Large intestine (tissue), 12 donors: ENCODE measurements at places on chromosomes 3 and 15. TPM values are rescaled to one million over a fixed set of nuclear protein-coding genes. Genes with fewer than 3 reads are reported as not detected.

DNA sequence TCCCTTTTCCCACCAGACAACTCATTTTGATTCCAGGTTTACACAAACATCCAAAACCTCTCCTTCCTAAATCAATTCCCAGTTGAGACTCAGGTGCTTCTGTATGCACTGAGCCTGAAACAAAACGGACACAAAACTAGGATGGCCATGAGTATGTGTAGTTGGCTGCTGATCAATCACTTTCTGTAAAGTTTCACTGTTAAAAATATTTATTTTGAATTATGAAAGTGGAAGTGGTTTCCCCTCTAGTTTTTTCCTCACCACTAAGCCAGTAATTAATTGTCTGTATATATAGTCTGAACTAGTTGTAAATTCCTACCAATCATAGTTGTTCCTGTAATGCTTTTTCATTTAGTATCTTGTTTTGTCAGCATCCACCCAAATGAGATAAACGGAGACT, 51.7 kb upstream of the TSPAN3 start:
- H3K27ac ChIP-seq = no peak overlapping the region
- H3K4me1 ChIP-seq = peaks cover 9% of the 10 kb centered on the region
- no peaks in the 10 kb centered on the region for H3K36me3 ChIP-seq
- no peaks in the 10 kb centered on the region for H3K27me3 ChIP-seq
- no peak overlapping the region for H3K4me3 ChIP-seq

DNA sequence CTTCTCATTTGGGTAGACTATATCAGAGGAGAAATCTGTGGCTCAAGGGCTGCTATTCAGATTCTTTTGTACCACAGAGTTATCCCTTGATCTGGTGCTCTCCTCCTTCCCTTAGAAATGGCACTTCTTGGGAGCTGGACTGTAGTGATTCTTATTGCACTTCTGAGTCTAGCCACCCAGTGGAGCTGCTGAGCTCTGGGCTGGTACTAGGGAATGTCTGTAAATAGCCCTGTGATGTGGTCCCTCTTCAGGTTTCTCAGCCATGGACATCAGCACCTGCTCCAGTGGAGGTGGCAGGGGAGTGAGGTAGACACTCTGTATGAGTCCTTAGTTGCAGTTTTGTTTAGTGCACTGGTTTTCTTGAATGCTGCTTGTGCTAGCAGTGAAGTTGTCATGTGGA, 1292.6 kb downstream of the SI start:
- no peaks in the 10 kb centered on the region for H3K27me3 ChIP-seq
- H3K27ac ChIP-seq = no peak overlapping the region
- no peaks in the 10 kb centered on the region for H3K4me1 ChIP-seq
- no peaks in the 10 kb centered on the region for H3K36me3 ChIP-seq
- DNase-seq = no peak

DNA sequence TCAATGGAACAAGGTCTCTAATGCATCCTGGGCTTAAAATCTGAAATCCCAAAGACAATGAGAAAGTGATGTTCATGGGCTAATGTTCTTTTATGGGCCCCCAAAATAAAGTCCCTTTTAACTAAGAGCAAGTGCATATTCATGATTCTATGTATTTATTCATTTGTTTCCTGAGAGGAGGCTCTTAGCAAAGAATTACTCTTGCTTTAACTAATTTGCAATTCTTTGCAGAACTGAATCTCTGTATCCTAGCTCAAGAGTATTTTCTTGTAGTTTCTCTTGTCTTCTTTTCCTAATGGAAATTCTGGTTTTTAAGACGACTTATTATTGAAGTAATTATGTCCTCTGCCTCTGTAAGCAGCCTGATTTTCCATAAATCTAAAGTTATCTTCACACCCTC, 202.2 kb upstream of the TP63 start:
- no peak overlapping the region for H3K4me3 ChIP-seq
- H3K4me1 ChIP-seq = no peaks in the 10 kb centered on the region
- no peak overlapping the region for H3K27ac ChIP-seq
- no peaks in the 10 kb centered on the region for H3K27me3 ChIP-seq
- DNase-seq = no peak

Gene CLDN16
- polyA plus RNA-seq = 0.15 TPM

- no peak overlapping the region for H3K4me3 ChIP-seq
- H3K27ac ChIP-seq = no peak overlapping the region
- no peaks in the 10 kb centered on the region for H3K4me1 ChIP-seq
- H3K27me3 ChIP-seq = no peaks in the 10 kb centered on the region
- no peaks in the 10 kb centered on the region for H3K36me3 ChIP-seq
- no peak for DNase-seq
Observed at GRCh38 chr3:141469720-141470119, 17.1 kb upstream of the RASA2 start.

GRCh38 chr3:126197854-126198584, 17.6 kb upstream of the ALDH1L1 start:
- H3K36me3 ChIP-seq = no peaks in the 10 kb centered on the region
- no peak overlapping the region for H3K4me3 ChIP-seq
- no peak overlapping the region for H3K27ac ChIP-seq

DNA sequence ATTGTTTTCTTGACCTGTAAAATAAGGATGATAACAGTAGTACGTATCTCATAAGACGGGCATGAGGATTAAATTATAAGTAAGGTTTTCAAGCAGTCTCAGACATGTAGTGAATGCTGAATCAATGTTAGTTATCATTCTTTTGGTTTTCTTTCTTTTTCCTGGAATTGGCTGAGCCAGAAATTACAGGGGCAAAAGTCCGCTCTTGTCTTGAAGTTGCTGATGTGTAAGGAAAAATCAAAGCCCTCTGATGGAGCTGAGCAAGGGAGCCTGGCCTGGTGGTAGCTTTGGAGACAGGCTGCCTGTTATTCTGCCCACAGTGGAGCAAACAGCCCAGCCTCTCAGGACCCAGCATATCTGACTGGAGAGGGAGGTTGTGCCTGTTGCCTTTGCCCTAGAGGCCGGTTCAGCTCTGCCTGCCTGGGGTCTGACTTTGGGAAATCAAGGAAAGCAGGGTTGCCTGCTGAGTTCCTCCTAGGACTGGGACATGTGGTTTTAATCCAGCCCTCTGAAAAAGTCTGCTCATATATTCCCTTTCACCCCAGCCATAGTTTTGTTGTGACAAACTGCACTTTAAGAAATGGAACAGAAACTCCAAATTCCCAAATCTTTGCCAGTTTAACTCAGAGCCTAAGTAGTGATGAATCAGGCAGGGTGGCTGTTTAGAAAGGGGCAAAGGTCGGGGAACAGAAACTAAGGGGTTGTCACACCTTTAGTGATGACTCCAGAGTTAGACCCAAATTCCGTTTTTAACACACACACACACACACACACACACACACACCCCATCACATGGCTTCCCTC, 40.1 kb downstream of the GASK1A start:
- H3K4me3 ChIP-seq = no peak overlapping the region
- H3K36me3 ChIP-seq = no peaks in the 10 kb centered on the region
- peak; percentile 75 for DNase-seq
- H3K27me3 ChIP-seq = no peaks in the 10 kb centered on the region
- H3K27ac ChIP-seq = peak overlapping the region; percentile 75
- peaks cover 27% of the 10 kb centered on the region for H3K4me1 ChIP-seq

GRCh38 chr15:99102332-99103235, 2.3 kb upstream of the SYNM start:
- DNase-seq = no peak
- no peak overlapping the region for H3K4me3 ChIP-seq
- H3K27ac ChIP-seq = no peak overlapping the region
- H3K36me3 ChIP-seq = no peaks in the 10 kb centered on the region
- peaks cover 3% of the 10 kb centered on the region for H3K4me1 ChIP-seq

Gene GP9
- polyA plus RNA-seq = 0.18 TPM

DNA sequence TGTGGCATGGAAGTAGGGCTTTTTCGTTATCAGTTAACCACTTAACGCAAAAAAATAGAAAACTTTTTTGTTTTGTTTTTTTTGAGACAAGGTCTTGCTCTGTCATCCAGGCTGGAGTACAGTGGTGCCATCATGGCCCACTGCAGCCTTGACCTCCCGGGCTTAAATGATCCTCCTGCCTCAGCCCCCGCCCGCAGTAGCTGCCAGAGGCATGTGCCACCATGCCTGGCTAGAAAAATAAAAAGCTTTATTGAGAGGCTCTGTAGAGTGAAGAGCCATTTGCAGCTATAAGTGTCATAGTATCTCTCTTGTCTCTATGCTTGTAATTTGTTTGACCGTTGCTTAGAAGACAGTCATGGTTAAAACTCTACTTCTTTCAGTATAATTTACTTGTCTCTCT, 13.5 kb downstream of the PPP4R2 start:
- H3K4me1 ChIP-seq = peaks cover 3% of the 10 kb centered on the region
- H3K36me3 ChIP-seq = peaks cover 28% of the 10 kb centered on the region
- no peaks in the 10 kb centered on the region for H3K27me3 ChIP-seq
- no peak for DNase-seq
- no peak overlapping the region for H3K4me3 ChIP-seq
